ENCODE measurements at places on chromosomes 2 and 18.

- DNase-seq, result no peak
Observed at GRCh38 chr2:105879106-105879802, 134.5 kb downstream of the NCK2 start.

- no peak for DNase-seq
Observed at GRCh38 chr18:45357686-45358470, 257.4 kb upstream of the SLC14A2 start.

DNA sequence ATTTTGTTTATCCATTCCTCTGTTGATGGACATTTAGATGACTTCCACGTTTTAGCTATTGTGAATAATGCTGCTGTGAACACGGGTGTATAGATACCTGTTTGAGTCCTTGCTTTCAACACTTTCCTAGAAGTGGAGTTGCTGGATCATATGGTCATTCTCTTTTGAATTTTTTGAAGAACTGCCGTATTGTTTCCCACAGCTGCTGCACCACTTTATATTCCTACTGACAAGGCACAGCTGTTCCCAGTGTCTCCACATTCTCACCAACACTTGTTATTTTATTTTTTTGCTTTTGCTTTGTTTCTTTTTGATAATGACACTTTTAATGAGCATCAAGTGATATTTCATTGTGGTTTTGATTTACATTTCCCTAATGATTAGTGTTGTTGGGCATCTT, 41.4 kb upstream of the KCNJ13 start:
- no peak for DNase-seq

- no peak for DNase-seq
Observed at GRCh38 chr18:46338205-46338604, 234.0 kb downstream of the HAUS1 start.

DNA sequence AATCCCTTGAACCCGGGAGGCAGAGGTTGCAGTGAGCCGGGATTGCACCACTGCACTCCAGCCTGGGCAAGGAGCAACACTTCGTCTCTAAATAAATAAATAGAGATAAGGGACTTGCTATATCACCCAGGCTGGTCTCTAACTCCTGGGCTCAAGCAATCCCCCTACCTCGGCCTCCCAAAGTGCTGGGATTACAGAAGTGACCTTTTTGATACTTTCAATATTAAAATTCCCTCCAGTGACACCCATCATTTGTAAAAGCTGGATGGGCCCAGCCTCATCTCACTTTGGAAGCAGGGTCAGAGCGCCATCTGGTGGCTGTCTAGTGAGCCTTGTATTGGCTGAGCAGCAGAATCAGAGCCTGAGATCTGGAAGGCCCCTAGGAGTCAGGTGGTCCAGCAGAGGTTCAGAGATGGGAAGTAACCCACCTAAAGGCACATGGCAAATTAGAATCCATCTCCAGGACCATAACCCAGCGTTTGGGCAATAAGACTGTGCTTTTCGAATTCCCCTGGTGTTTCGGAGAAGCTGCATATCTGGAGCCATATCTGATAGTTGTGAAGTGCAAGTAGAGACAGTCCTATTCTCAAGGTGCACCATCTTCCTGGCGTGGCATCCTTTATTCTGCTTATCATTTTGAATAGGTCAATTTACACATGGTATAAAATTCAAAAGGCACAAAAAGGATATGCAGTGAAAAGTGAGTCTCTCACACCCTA, 18.3 kb upstream of the SLC35F6 start:
- peak; percentile 55 for DNase-seq

GRCh38 chr2:237170020-237170419, 84.3 kb downstream of the COPS8 start:
- DNase-seq, result no peak

DNA sequence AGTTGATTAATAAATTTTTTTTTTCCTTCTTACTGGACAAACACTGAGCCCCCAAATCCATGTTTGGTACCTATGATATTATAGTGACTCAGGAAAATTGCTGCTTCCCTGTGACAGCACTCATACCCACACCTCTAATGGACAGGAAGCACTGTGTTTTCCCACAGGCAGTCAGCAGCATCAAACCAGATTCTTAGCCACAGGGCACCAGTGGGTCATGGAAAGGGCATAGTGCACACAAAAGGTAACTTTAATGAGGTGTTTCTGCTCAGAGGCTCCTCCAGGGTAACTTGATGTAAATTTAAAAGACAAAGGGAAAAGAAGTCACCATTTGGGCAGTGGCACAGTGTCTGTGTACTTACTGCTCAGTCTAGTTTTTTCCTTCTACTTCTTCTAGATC, 34.1 kb downstream of the SERPINB11 start:
- DNase-seq, result no peak

GRCh38 chr18:13401404-13401803, 182.8 kb downstream of the LDLRAD4 start:
- DNase-seq, result no peak

GRCh38 chr2:36356298-36356989, 866 bp downstream of the CRIM1 start:
- DNase-seq, result no peak

DNA sequence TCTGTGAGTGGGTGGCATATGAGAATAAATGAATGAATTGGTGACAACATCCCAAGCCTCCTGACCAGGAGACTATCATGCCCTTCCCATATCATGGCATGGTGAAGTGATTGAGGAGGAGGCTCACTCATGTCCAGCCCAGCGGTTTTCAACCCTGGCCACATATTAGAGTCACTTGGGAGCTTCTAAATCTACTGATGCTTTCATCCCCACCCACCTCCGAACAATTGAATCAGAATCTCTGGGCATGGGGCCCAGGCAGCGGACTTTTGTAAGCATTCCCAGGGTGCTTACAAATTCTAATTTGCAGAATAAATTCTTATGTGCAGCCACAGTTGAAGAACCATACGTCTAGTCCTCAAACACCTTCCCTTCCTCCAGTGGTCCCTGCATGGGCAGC, 81.7 kb upstream of the SEC11C start:
- no peak for DNase-seq

DNA sequence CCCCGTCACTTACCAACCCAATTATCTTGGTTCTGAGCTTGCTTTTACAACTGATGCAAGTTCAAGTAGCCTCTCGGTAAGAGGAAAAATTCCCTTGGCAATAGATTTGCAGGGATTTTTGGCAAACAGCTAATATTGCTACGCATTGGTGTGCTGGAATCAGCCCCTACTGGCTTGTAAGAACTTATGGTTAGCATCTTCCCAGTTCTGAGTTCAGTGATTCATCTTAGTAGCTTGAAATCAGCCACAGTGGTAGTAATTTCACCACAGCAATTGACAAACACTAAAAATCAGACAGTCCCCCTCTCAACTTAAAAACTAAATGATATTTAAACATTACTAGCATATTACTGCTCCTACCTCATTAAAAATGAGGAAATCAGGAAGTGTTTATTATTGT, 5.9 kb upstream of the RAX start:
- DNase-seq, result no peak

DNA sequence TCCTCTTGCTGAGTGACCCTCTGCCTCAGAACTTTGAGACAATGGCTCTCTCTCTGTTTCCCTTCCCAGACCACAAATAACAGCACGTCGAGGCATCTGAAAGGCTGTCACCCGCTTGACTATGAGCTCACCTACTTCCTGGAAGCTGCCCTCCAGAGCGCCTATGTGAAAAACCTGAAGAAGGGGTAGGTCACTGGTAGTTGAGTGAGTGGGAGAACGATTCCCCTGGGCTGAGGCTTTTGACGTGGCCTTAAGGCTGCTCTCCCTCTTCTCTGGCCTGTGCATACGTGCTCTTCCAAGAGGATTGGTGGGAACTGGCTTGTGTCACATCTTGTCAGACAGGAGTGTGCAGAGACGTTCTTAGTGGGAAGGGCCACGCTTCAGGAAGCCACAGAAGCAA, 63.1 kb upstream of the MCFD2 start:
- no peak for DNase-seq

- no peak for DNase-seq
Observed at GRCh38 chr2:20050104-20050645, 1.3 kb downstream of the LAPTM4A start.

GRCh38 chr2:206614811-206615210, 27.5 kb upstream of the FAM237A start:
- no peak for DNase-seq

DNA sequence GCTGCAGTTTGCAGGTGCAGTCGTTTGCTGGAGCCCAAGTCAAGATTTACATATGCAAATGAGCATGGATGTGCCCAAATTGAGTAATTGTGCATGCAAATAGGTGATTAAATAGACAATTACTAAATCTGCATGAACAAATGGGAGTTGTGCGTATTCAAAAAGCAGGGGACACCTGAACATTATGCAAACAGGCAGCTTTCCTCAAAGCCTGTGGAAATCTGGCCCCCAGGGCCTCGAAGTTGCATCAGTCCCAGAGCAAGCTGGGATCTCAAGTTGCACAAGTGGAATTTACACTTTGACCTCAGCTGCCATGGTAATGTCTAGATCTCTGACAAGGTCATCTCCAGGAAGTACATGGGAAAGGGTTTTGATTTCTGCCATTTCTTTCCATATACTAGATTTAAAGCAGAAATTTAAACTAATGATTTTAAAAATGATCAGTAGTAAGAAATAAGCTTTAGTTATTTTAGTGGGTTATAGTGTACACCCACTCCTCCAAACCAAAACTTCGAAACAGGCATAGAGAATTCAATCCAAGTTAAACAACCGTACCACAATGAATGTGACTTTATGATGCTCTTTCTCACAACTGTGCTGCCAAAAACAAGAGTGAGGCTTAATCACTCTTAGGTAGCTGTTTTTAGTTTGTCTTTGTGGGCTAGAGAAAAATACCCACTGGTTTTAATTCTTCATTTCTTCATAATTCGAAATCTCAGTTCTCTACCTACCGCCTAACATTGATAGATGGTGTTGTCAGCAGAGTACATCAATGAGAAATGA, 110.7 kb downstream of the RND3 start:
- DNase-seq, result no peak

GRCh38 chr18:31401156-31402025, 24.8 kb downstream of the DSG4 start:
- DNase-seq, result no peak

DNA sequence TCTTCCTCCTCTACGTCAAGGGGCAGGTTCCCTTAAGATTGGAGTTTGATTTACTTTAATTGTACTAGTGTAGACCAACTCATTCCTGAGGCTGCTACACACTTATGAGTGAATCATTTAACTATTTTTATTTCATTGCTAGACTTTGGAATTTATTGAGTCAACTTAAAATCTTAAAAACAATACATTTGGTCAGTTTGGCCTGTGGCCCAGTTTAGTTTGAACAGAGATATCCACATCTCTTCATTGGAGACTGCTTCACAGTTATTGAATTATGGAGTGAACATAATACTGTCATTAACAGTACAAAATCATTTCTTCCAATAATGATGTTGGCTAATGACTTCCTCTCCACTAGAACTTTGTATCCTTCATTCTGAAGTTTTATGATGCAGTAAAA, 34.5 kb upstream of the STPG4 start:
- no peak for DNase-seq

DNA sequence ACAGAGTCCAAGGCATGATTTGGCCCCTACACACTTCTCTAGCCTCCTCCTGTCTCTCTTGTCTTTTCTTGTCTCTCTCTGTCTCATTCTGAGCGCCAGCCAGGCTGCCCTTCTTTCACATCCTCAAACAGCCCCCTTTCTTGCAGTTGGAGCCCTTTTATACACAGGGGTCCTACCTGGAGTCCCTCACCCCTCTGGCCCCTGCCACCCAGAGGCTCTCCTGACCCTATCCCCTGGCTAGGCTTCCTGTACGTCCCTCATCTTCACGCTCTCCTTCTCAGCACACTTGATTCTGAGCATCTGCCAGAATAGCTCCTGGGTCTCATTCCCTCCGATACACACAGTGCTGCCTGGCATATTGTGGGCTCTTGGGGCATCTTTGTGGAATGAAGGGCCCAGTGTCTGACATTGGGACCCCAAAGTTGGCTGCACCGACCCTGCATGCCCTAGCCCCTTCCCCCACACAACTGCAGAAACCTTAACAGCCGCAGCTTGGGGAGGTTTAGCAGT, 261.9 kb downstream of the DYSF start:
- DNase-seq, result no peak

DNA sequence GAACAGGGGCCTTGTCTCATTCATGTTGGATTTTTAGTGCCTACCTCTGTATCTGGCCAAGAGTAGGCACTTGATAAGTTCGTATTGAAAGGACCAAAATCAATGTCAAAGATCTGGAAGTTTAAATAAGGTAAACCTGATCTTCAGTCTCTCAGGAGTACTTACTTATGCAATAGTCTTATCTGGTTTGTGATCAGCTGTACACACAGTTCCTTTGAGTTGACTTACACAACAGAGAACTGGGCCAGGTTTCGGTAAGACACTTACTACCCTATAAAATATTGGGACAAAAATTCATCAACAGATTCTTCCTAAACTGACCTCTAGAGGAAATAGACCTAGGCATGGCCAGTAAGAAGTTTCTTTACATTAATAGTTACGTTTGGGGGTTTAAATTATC, 113.6 kb upstream of the NXPH2 start:
- no peak for DNase-seq

DNA sequence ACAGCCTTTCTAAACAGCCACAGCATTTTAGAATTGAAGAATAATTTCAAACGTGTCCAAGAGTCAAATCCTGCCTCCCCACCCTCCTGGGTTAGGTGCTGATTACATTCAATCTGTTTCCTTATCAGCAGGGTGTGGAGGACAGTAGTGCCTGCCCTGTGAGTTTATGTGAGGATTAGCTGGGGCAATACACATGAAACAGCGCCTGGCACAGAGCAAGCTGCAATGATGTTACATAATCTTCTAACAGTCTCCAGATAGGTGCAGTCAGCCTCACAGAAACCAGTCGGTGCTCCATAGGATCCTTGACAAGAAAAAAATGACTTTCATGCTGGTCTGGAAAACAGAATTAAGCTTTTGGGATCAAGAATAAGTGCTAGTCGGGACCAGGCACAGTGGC, 91.7 kb upstream of the ITGA6 start:
- DNase-seq, result no peak

DNA sequence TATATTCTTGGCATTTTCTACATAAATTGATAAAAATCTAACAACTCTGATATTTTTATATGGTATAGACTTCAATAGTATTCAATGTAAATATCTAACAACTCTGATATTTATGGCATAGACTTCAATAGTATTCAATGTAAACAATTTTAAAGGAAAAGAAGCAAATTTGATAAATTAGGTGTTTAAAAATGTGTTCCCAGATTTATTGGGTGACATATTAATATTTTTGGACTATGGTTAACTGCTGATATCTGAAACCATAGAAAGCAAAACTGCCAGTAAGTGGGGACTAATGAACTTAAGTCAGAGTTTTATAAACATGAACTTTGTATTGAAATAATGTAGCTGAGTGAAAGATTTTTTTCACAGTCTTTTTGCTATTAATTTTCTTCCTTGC, 1576.0 kb upstream of the DDX18 start:
- DNase-seq, result no peak

DNA sequence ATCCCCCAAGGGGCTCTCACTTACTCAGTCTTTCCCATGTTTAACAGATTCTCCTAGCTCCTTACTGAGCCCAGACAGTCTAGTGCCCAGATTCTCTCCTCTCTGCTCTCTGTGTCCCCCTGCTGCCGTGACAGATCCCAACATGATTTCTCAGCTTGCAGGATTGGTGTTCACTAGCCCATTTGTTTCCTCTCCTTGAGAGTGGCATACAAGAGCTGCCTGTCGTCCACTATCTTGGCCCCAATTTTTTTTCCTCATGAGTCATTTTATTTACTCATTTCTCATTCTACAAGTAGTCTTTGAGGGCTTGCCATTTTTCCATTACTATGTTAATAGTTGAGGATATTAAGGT, 199.9 kb upstream of the FN1 start:
- no peak for DNase-seq
